Sigmoid colon (tissue), 7 donors: ENCODE measurements at places on chromosomes 11 and 22. TPM values are rescaled to one million over a fixed set of nuclear protein-coding genes. Genes with fewer than 3 reads are reported as not detected.

- no peak for DNase-seq
Measured at GRCh38 chr11:47571357-47571729, 5.9 kb downstream of the PTPMT1 start.

DNA sequence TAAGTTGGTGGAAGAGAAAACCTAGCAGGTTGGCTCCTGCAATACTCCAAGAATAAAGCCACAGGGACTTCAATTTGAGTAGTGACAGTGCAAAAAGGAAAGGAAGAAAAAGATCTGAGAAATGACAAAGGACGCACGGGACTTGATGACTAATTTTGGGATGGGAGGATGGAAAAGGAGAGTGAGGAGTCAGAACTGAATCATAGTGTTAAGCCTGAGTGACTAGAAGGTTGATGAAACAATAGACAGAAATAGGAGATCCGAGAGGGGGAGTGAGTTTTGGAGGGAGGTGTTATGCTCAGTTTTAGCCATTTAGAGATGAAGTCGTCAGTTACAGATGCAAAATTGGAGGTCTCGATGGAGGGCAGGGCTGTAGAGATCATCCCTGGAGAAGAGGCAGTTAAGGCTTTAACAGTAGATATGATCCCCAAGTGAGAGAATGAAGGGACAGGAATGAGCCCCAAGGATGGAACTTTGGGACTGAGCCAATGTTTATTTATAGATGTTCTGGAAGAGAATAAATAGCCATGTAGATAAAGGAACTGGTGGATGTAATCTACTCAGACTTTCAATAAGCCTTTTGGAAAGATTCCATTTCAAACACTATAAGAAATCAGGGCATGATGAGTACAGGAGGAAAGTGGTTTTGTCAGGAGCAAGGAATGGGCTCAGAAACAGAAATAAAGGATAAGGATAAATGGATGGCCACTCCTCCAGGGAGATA lies 108.9 kb upstream of the NCAM1 start:
- DNase-seq, result no peak

The CDCA5 gene
- total RNA-seq, result not detected

GRCh38 chr11:97938789-97939188 lies 1082.0 kb upstream of the CNTN5 start:
- no peak for DNase-seq

DNA sequence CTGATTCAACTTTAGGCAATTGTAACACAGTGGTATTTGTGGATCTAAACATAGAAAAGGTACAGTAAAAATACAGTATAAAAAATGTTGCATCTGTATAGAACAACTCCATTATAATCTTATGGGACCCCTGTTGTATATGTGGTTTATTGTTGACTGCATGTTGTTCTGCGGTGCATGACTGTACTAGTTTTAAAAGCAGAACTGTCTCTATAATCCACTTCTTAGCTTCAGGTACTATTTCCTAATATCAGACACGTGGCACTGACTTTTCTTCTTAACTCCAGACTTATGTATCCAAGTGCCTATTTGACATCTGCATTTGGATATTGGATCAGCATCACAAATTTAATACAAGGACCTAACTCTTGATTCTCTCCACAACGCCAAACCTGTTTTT lies 41.1 kb downstream of the PACS1 start:
- no peak for DNase-seq

GRCh38 chr11:13928566-13929251 lies 33.8 kb upstream of the SPON1 start:
- no peak for DNase-seq

The SCN2B gene
- total RNA-seq, result 0.95 TPM

The FGF4 gene
- not detected for total RNA-seq

DNA sequence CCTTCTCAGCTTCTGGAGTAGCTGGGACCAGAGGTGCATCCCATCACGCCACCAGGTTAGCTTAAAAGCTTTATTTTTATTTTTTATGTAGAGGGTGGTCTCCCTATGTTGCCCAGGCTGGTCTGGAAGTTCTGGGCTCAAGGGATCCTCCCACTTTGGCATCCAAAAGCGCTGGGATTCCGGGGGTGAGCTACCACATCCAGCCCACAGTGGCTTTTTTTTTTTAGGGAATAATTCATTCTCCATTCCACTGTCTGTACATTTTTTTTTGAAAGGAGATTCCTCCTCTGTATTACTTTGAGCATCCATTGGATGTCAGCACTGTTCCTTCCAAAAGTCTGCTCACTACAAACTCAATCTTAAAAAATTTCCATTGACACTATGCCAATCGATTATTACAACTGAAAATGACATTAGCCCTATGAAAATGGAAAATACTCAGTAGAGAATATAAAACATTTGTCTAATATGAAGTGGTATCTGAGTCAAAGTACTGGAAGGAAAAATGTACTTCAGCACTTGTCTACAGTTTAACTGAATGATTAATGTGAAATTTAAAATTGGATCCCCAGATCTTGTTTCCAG lies 1.3 kb upstream of the LPXN start:
- peak; percentile 61 for DNase-seq

DNA sequence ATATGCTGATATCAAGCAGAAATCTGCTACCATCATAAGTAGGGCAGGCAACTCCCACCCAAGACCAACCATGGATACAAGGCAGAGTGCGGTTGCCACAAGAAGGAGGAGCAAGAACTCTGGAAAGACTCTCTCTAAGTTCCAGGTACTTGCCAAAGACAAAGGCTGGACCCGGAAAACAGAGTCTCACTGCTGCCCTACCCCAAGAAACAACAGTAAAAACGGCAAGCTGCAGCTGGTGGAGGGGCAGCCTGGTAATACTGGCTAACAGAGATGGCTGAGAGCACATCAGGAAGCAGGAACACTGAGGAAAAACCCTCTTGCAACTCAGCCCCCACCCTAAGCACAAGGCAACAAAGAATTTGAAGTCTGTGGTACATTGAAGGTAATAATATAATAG lies 27.7 kb upstream of the NXPE2 start:
- no peak for DNase-seq

DNA sequence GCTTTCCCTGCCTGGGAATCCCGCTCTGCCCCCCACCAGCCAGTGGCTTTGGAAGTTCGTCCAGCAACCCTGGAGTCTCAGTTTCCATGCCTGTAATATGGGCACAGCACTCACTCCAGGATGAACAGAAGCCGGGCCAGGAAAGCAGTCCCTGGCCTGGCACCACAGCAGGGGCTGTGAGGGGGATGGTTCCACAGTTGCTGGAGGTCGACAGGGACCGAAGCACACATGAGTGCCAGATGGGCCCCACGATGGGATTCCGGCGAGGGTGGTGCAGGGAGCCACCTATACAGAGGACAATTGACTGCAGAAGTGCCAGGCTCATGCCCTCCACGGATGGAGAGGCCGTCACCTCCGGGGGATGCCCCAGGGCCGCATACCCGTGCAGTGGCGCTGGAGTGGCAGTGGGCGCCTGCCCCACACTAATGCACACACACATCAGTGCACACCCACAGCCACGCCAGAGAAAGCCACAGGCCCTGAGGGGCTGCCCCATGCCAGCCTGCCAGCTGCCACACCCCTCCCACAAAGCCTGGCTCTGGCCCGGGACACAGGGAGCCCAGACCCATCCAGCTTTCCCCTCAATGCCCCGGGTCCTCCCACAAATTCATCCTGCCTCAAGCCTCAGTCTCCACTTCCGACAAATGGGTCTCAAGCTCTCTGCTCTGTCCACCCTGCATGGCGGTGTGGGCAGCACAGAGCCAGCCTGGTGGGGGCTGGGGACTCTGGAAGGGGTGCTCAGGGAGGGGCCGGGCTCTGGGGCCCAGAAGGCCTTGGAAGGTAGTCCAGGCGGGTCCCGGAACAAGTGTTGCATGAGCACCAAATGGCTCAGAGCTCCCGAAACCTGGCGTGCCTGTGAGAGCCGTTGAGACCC lies 9.7 kb downstream of the ASCL2 start:
- DNase-seq, result no peak

GRCh38 chr22:46657996-46658947 lies 38.1 kb downstream of the GRAMD4 start:
- no peak for DNase-seq

DNA sequence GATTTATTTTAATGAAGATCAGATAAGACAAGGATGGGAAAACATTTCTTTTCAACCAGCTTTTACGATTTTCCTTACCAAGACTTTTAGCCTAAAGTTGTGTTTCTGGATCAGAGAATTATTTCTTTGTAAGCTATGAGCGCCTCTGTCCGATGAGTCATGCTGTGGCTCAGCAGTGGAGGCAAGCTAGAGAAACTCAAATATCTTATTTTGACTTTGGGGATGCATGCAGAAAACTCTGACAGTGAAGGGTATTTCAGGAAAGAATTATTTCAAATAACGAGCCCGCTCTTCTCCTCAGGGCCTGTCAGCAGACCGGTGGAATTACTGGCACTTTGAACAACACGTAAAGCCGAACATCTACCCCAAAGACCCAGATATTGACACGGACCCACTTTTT lies 77.9 kb upstream of the OR5AK2 start:
- no peak for DNase-seq

GRCh38 chr11:119691020-119691666 lies 37.9 kb downstream of the NECTIN1 start:
- no peak for DNase-seq

The MEI1 gene
- not detected for total RNA-seq

- DNase-seq, result no peak
Measured at GRCh38 chr11:13329670-13330356, 52.2 kb downstream of the BMAL1 start.

GRCh38 chr11:36150986-36151385 lies 138.2 kb downstream of the COMMD9 start:
- DNase-seq, result no peak
